ENCODE measurements at places on chromosomes 13 and 19.

GRCh38 chr13:32253911-32254399, 61.2 kb downstream of the ZAR1L start:
- no peak for DNase-seq

DNA sequence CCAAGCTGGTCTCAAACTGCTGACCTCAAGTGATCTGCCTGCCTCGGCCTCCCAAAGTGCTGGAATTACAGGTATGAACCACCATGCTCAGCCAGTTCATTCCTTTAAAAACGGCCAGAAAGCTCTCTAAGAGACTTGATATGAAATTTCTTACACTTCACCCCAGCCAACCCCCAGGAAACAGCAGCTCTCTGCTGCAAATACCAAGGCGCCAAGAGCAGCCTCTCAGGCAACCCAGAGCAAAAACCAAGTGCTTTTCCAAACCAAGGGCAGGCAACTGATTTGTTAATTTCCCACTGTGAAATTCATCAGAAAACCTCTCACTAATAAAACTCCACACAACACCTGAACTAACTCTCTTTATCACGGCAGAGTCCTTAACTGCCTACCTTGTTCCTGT, 44.9 kb downstream of the LATS2 start:
- no peak for DNase-seq

DNA sequence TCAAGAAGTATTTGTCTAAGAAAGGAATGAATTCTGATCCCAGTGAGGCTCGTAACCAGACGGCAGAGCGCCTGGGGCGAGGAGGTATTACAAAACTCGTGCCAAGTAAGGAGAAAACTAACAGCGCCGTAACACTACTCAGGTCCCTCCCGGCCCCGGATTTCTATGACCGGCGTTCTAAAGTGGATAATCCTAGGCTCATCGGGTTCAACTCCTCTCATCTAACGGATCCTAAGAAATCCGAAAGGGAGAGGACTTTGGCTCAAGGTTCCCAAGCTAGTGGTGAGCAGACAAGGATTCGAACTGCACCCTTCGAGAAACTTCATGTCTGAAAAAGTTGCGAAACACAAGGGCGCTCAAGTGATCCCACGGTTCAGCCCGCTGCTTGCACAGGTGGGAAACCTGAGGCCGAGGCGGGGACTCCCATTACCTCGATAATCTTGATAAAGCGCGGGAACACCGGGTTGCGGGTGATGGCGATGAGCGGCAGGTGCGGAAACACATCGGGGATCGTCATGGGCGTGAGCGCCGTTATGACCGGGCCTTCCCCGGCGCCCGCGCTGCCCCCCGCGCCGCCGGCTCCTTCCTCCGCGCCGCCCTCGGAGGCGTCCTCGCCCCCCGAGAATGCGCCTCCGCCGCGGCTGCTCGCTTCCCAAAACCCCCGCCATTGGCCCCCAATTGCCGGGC, 529 bp downstream of the LONP1 start:
- DNase-seq: peak; percentile 52

DNA sequence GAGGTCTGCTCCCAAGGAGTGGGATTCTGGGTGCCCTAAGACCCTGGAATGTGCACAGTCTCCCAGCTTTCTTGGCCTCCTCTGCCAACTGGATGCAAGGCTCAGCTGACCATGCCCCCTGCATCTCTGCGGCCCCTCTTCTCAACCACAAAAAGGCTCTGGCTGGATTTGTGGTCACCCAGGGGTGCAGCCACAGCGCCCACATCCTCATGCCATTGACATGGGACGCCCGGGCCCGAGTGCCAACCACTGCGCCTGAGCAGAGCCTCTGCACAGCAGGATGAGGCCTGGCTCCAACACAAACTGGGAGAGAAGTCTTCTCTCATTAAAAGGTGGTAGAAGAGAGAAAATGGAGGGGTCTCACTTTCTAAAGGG, 103.5 kb downstream of the FOXO1 start:
- DNase-seq: peak; percentile 38

GRCh38 chr13:91809161-91809560, 410.7 kb downstream of the GPC5 start:
- DNase-seq: no peak

DNA sequence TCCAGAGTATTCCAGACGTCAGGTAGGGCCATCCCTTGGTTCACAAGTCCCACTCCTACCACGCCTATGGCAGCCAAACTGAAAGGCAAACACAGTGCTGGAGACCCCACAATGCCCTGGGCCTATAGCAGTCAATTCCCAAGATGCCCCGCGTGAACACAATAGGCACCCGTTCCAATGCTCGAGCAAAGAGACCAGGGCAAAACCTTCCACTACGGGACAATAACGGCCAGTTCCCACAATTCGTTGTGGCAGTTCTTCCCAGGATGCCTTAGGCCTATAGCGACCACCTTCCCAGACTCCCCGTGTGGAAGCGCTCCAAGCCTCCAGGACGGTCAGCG, 538 bp downstream of the ZNF428 start:
- peak; percentile 63 for DNase-seq

DNA sequence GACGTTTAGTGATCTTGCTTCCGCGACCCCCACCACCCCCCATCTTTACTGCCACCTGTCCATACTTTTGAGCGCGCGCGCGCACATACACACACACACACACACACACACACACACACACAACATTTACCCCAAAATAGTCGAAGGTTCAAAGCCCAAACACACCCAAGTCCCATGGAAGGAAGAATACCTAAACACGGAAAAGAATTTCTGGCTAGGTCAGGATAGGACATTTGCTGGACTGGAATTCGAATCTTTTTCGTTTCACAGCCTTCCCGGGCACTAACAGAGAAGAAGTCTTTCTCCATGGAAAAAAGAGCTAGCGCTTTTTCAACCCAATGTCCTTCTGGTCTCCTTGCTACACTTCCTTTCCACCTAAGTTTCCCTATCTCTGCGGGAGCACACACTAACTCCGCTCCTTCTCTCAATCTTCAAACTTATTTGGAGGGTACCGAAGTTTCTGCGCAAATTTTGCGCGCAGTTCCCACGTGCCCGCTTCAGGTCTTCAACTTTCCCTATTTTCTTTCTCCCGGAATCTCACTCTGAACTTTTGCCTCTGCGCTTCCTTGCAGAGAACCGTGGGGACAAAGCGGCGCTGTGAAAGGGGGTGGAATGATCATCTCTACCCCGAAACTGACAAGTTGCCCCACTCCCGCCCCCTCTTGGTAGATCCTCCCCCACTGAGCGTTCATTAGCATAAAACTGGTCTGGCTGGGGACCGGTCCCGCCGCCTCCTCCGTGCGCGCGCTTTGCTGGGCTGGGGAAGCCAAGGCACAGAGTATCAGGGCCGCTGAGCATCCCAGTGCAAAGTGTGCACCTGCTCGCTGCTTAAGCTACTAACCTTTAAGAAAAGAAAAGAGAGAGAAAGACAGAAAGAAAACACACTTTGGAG, 2.7 kb downstream of the DACH1 start:
- no peak for DNase-seq

DNA sequence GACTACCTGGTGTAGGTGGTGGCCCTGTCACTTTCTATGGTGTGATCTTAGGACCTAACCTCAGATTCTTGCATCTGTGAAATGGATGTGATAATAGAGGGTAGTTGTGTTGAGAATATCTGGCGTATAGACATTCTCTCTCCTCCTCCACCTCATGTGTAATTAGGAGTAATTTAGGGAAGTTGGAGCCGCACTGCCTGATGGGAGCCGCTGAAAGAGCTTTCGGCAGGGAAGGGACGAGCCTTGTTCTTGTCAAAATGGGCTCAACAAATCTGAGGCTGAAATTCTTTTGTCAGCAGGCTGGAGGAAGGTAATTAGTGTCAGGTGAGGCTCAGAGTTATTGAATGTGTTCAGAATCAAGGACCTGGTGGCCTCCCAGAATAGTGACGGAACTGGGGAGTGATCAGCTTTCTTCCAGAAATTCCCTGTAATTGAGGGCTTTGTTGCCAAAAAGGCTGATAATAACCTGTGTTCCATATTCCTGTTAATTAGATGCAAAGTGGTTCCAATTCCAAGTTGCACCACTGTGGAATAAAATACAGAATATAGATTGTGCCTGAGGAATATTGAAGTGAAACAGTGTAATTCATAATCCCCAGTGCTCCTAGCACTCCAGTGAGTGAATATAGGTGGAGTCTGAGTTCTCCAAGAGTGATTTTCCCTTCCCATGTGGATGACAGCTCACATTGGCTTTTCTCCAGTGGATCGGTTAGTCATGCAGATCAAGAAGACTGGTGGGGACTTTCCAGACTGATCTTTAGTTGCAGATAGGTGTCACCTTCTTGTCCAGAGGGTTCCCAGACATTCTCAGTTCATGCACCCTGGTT, 47.5 kb downstream of the SPATA13 start:
- DNase-seq: no peak

GRCh38 chr19:3274942-3275582, 50.6 kb downstream of the CELF5 start:
- DNase-seq: peak; percentile 39

DNA sequence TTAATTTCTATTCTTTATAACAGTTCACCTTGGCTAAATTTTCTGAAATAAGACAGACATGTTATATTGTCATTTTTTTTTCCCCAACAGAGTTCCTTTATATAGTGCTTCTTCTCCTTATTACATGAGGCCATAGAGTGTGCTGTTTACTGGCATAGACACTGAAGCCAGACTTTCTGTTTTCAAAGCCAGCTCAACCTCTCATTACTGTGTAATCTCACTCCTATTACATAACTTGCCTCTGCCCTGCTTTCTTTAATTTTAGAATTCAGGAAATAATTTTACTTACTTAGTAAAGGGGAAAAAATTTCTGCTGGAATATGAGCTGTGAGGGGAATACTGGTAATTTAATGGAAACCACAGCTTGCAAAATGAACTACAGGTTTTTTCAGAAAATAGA, 1380.4 kb downstream of the SLITRK1 start:
- DNase-seq: no peak

DNA sequence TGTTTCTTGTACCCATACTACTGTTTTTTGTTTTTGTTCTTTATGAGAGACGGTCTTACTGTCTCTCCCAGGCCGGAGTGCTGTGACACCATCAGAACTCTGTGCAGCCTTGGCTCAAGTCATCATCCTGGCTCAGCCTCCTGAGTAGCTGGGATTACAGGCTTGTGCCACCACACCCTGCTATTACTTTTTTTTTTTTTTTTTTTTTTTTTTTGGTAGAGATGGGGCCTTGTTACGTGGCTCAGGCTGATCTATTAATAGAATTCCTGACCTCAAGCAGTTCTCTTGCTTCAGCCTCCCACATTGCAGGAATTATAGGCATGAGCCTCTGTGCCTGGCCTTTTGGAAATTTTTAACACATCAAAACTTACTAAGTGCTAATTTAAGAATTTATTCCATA, 2.9 kb upstream of the ZNF304 start:
- no peak for DNase-seq

DNA sequence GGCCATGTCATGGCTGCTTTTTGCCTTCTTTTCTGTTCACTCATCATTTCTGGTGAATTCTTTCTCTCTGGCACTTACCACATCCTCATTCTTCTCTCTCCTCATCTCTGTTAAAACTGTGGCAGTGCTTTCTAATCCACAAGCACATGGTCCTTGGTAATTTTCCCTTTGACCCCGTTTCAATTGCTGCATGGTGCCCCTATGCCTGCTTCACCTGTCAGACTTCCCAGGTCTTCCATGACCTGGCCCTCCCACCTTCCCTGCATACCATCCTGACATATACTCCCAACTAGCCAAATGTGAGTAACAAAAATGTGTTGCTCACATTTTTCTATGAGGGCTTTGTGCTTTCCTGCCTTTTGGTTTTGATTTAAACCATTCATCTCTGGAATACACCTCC, 286.5 kb downstream of the MTUS2 start:
- DNase-seq: no peak
